ENCODE measurements at places on chromosomes 5 and 9.

DNA sequence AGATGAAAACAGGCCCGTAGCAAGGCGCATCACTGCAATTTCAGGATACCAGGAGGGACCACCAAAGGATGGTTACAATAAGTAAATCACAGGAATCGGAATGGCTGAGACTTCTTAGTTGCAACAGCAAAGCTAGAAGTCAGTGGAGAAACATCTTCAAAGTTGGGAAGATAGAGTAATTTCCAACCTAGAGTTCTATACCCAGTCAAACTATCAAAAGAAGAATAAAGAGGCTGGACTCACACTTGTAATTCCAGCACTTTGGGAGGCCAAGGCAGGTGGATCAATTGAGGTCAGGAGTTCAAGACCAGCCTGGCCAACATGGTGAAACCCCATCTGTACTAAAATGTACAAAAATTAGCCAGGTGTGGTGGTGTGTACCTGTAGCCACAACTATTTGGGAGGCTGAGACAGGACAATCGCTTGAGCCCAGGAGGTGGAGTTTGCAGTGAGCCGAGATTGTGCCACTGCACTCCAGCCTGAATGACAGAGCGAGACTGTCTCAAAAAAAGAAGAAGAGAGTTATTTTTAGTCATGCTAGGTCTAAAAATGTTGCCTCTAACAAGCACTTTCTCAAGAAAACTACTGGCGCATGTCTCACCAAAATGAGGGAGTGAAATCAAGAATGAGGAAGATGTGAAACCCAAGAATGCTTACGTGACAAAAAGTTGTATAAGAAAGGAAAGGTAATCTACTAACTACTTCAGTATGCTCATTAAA is 267.7 kb downstream of the DENND1A start:
- no peak for DNase-seq

- no peak for DNase-seq
These were observed 1.2 kb downstream of the CKS2 start for GRCh38 chr9:89312222-89312571.

- no peak for DNase-seq
These were observed 116.0 kb downstream of the GOLPH3 start for GRCh38 chr5:32058101-32058500.

- DNase-seq = peak; percentile 9
These were observed 52.7 kb upstream of the ERCC6L2 start for GRCh38 chr9:95822583-95823431.

GRCh38 chr9:785997-786396 is 55.5 kb upstream of the DMRT1 start:
- DNase-seq = no peak

- DNase-seq = no peak
These were observed 11.6 kb upstream of the RETREG1 start for GRCh38 chr5:16628376-16628775.

- no peak for DNase-seq
These were observed 263.5 kb upstream of the PTPRD start for GRCh38 chr9:10876333-10876732.

GRCh38 chr5:78004559-78004958 is 228.4 kb upstream of the TBCA start:
- no peak for DNase-seq

DNA sequence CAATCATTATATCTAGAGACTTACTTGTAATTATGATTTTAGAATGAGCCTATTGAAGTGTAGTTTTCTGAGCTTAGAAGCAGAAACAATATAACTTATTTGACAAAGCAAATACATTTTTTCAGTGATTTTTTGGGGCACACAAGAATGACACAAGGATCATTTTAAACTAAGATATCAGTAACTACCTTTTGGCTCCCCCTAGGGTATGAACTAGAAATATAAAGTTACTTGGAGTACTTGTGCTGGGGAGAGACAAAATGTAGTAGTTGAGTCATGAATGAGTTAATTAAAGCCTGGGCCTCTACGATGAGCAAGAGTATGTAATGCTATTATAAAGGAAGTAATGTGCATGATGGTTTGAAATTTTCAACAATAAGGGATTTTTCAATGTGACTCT is 1244.1 kb upstream of the ACO1 start:
- DNase-seq = no peak

DNA sequence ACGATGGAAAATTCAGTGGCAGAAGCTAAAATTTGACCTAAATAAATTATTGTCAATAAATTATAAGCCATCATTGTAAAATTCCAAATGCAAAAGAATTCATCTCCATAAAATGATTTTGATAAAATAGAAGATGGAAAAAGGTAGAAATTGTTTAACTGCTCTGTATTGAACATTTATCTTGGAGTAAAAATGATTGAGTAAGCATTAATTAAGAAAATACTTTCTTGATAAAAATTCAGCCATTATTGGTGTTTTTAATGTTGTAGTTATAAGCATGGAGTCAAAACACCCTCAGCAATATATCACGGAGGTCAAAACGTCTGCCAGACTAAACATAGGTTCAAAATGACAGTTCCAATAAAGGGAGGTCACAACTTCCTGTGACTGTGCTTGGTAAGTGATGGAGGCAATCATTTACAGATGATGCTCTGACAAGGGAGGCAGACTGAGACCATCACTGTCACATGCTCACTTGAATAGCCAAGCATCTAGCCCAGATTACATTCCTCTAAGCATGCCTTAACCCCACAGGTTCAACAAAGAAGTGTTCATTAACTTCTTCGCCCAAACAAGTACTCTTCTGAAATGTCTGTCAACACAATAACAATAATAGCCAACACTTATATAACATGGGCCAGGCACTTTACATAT is 69.5 kb downstream of the SH3TC2 start:
- DNase-seq = no peak

- DNase-seq = no peak
These were observed 390.3 kb downstream of the ANXA1 start for GRCh38 chr9:73541923-73542322.

DNA sequence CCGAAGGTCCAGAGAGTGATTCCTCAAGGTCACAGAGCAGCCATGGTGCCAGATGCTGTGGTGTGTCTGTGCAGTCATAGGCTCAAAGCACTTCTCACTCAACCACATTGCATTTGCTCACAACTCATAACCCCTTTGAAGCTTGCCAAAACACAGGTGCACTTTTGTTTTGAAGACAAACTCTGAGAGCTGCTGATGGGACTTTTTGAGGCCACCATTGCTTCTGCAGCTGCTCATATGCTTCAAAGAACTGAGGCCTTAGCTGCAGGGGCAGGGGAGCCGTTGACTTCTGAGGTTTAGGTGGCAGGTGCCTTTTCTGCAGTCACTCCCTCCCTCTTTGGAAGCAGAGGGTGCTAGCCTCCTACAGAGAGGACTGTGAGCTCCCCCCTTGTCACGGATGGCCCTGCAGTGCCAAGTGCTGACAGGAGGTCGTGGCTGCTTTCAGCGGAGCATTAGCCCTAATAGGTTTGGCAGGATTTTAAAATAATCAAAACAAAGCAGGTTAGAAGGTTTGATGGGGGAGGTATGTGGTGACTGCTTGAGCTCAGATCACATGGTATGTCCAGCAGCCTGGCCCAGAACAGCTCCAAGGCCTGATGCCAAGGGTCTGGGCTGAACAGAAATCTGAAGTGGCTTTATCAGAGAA is 232.1 kb downstream of the MAN2A1 start:
- DNase-seq = peak; percentile 91

DNA sequence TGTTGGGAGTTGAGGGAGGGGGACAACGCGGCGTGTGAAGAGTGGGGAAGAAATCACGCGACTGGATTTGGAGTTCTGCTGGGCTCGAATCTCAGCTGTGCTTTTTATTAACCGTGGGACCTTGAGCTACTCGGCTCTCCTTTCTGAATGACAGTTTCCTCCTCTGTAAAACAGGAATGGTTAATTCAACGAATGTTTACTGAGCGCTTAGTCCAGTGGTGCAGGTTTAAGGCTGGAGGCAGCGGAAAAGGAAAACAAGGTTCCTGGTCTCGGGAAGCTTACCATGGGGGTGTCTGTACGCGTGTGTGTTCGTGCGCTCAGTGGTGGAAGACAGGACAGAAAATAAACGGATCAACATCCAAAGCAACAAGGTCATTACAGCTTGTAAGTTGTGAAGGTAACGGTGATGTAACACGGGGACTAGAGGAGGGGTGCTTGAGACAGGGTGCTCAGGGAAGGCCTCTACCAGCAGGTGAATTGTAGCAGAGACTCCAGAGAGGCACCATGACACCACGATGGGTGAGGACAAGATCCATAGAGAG is 277 bp downstream of the EIF4E1B start:
- no peak for DNase-seq

DNA sequence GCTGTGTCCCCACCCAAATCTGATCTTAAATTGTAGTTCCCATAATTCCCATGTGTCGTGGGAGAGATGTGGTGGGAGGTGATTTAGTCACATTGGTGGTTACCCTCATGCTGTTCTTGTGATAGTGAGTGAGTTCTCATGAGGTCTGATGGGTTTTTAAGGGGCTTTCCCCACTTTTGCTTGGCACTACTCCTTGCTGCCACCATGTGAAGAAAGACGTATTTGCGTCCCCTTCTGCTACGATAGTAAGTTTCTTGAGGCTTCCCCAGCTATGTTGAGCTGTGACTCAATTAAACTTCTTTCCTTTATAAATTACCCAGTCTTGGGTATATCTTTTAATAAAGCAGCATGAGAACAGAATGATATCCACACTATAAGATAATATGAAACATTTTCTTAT is 1023.4 kb downstream of the TLE4 start:
- no peak for DNase-seq

GRCh38 chr9:128438343-128439109 is 17.3 kb upstream of the ODF2 start:
- peak; percentile 82 for DNase-seq

- DNase-seq = no peak
These were observed 117.8 kb downstream of the CCDC192 start for GRCh38 chr5:127820910-127821553.

- DNase-seq = no peak
These were observed 212.3 kb upstream of the ATP10B start for GRCh38 chr5:161064297-161064696.

- DNase-seq = no peak
These were observed 213.2 kb downstream of the GABRB2 start for GRCh38 chr5:161333194-161333880.

DNA sequence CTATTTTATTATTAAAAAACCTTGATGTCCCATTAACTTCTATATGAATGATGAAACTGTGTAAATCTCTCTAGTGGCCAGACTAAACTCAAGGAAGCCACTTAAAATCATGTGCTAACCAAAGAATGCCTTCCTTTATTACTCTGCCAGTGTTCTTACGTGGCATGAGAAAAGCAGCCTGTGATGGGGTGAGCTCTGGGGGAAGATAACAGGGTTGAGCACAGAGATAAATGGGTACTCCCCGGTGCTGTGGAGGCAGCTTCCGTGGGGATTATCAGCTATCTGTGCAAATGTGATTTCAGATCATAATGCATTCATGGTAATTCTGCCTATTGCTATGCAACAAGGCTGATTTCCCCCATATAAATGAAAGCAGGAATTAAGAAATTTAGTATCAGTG is 181.3 kb downstream of the CAVIN4 start:
- DNase-seq = no peak

DNA sequence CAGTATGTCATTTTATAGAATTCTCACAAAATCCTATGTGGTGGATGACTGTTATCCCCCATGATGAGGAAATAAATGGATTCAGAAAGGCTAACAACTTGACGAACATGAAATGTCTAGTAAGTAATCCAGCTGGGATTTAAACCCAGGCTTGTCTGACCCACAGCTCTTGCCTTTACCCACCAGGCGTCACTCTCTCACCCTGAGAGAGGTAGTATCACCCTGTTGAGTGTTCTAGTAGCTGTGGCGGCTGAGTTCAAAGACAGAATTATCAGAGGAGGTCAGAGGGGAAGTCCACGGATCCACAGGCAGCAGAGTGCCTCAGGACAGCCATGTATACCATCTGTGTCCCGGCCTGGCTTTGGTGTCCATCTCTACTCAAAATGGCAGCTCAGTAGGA is 113.8 kb downstream of the ZNF462 start:
- DNase-seq = no peak

GRCh38 chr5:93117751-93118531 is 463.1 kb downstream of the NR2F1-AS1 start:
- DNase-seq = no peak

DNA sequence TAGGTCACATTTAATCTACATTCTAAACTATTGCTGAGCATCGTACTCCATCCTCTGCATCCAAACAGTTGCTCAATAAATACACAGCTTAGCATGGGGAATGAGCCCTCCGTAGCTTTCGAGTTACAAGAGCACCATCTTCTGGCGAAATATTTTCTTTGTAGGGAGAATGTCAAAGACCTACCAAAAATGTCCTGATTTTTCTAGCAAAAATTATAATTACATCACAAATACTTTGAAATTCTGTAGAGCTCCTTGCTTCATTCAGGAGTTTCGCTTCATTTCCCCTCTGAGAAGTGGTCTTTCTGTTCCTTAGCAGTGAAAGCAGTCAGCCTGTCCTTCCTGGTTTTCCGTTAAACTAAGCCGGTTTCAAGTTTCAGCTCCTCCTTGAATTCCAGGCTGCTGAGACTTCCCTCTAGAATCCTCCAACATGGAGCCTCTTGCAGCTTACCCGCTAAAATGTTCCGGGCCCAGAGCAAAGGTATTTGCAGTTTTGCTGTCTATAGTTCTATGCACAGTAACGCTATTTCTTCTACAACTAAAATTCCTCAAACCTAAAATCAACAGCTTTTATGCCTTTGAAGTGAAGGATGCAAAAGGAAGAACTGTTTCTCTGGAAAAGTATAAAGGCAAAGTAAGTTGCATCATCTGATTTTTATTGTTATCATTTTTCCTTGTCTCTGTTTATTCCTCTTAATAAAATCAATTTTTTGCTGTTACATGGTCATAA is at the start of gene GPX8:
Gene GPX8, plus strand, starts transcription at position 409 of the 730 bp plus-strand sequence. Its CDS starts 22 bp downstream, at position 431.
- DNase-seq = peak; percentile 38

- no peak for DNase-seq
These were observed 221.9 kb downstream of the IRX2 start for GRCh38 chr5:2529371-2530092.

DNA sequence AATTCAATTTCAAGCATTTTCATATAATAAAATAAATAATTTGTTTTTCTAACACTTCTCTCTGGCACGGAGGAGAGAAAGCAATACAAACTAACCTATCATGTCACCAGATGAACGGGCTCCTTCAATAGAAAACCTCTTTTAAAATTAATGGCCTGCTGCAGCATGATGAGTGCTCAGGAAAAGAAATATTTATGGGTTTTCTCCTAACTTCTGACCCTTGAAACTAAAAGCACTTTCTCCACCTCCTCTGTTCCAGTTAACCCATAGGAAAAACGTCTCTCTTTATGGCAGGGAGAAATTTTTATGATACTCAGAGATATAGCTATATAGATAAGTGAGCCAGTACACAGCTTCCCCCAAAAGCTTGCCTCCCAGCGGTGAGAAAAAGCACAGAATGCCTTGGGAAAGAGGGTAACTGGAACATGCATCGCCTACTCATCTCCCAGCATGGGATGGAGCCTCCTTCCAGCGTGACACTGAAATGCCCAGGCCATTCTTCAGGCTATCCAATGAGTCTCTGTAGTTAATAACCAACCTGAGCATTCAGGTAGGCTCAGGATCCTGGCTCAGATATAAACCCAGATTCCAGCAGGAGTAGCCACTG is 963.0 kb upstream of the DMAC1 start:
- no peak for DNase-seq

GRCh38 chr9:96493757-96494156 is 43.8 kb downstream of the HABP4 start:
- DNase-seq = no peak

GRCh38 chr5:97019435-97020117 is 83.7 kb downstream of the LNPEP start:
- DNase-seq = peak; percentile 15

- DNase-seq = peak; percentile 10
These were observed 6.3 kb downstream of the PDE6A start for GRCh38 chr5:149938279-149938678.

GRCh38 chr5:56971275-56971674 is 19.4 kb upstream of the MIER3 start:
- DNase-seq = no peak
